ENCODE measurements at places on chromosomes 1 and 21.

- no peak for DNase-seq
These were observed 79.2 kb downstream of the SGIP1 start for GRCh38 chr1:66613187-66613586.

- DNase-seq, result no peak
These were observed 1.5 kb downstream of the PDZK1 start for GRCh38 chr1:145705622-145706021.

DNA sequence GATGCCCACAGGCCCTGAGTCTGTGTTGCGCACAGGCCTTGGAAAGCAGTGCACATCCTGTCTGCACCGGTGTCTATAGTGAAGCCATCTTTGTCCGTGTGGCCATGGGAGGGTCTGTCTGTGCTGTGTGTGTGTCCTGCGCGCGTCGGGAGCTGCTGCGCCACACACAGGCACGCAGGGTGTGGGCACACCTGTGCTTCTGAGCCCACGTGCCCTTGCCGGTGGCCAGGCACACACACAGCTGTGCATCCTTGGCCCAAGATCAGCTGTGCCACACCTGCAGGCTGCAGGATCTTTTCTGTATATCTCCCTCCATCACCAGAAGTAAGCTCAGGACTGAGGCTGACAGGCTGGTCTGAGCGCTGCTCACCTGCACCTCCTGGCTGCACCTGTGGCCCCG is 3.2 kb upstream of the SAMD11 start:
- DNase-seq, result no peak

- peak; percentile 12 for DNase-seq
These were observed 17.1 kb upstream of the TMEM9 start for GRCh38 chr1:201171063-201172036.

- DNase-seq, result no peak
These were observed 92.2 kb downstream of the DAB1 start for GRCh38 chr1:57331620-57332019.

DNA sequence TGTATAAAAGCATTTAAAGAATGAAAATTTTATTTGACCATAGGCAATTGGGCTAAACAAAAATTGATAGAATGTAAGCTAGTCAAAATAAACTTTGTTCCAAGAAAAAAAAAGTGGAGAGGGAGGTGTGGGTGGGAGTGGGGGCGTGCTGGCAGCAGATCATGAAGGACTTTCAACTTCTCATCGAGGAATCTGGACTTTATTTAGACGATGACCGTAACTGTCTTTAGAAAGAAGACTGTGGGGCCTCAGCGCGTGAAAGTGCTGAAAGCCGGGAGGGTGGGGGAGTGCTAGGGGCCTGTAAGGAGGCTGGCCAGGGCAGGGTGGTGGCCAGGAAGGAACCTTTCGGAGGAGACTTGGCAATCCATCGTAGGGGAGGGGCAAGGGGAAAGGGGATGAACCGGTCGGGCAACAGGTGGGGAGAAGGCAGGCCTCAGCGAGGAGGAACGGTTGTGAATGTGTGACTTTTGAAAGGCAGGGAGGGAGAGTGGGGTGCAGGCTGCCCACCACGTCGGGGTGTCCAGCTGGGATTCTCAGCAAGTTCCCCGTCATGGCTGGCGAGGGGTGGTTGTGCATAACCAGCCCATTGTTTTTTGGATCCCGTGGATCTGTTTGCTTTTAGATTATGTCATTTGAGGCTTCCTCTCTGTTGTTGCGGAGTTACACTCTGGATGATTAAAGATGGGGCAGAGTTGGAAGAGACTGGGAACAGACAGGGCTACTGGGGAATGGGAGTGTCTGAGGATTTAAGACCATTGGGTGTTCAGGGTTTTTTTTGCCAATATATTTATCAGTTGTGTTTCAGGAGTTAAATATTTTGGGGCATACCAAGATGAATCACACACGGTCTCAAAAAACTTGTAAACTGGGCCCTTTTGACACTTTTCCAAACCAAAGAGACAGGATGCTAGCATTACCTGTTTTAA is 35.5 kb downstream of the HUNK start:
- DNase-seq, result no peak

DNA sequence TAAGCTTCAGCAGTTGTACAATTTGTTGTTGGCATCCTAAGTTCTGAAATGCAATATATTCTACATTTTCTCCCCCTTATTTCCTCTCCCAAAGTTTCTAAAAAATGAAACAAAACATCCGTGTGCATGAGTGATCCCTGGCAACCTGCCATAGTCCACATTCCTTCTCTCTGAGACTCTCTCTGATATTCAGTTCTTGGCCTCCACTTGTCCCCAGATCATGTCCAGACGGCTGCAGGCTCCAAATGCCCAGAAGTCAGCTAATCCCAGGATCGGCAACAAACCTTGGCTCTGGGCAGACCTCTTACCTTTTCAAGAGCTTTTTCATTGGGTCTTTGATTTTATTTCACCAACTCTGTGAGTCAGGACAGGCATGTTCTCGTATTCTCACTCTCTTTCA is 187.8 kb downstream of the ETS2 start:
- peak; percentile 88 for DNase-seq

DNA sequence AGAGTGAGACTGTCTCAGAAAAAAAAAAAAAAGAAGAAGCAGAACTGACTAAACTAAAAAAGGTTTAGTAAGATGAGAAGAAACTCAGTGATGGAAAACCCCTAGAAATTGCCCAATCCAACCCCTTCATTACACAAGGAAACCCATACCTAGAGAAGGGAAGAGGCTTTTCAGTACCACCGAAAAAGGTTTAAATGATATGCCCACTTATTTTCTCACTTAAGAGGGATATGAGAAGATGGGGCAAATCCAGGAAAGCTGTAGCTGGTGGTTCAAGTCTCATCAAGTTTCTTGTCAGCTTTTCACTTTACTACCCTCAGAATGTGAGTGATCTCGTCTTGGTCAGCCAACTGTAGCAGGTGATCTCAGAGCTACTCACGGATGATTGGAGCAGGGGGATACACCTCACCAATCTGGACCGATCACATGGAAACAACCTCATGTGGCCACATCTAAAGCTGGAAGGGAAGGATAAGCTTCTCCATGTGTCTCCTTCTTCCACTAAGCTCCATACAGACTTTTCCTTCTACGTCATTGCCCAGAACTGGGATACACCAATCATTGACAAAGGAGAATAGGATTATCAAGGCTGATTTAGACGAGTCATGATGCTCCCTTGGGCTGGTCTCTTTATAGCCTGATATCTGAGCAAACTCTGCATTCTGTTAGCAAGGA is 126.7 kb upstream of the POU3F1 start:
- DNase-seq, result no peak

GRCh38 chr1:213564215-213564659 is 423.5 kb upstream of the PROX1 start:
- peak; percentile 34 for DNase-seq

Data from RPMI7951 (cell line).